Type B pancreatic cell (in vitro differentiated cells): ENCODE measurements at places on chromosomes 4 and X. TPM values are rescaled to one million over a fixed set of nuclear protein-coding genes. Genes with fewer than 3 reads are reported as not detected.

Gene DOK7
- total RNA-seq, result 0.55 and 0.72 TPM in 2 replicates

- no peaks in the 10 kb centered on the region for H3K36me3 ChIP-seq
- DNase-seq, result no peak
- H3K4me3 ChIP-seq, result no peak overlapping the region
- H3K27ac ChIP-seq, result no peak overlapping the region
- H3K4me1 ChIP-seq, result no peaks in the 10 kb centered on the region
- no peaks in the 10 kb centered on the region for H3K27me3 ChIP-seq
Observed at GRCh38 chr4:48261281-48261680, 8.4 kb downstream of the TEC start.

Gene STATH
- total RNA-seq, result 0.90 TPM in 1 of 2 replicates, not detected in the other

Gene SMIM14
- 32.0 and 32.1 TPM in 2 replicates for total RNA-seq

GRCh38 chr4:26130841-26131432 lies 189.9 kb upstream of the RBPJ start:
- no peaks in the 10 kb centered on the region for H3K36me3 ChIP-seq
- H3K27me3 ChIP-seq, result no peaks in the 10 kb centered on the region
- no peaks in the 10 kb centered on the region for H3K4me1 ChIP-seq
- DNase-seq, result no peak
- no peak overlapping the region for H3K27ac ChIP-seq

GRCh38 chrX:71621603-71622002 lies 3.3 kb upstream of the CXCR3 start:
- no peak overlapping the region for H3K4me3 ChIP-seq
- no peaks in the 10 kb centered on the region for H3K27me3 ChIP-seq
- H3K4me1 ChIP-seq, result peaks cover 3% of the 10 kb centered on the region
- H3K36me3 ChIP-seq, result no peaks in the 10 kb centered on the region
- no peak for DNase-seq
